ENCODE measurements at places on chromosomes 3 and 15.

- DNase-seq: no peak
These were observed 42.5 kb upstream of the PIK3CB start for GRCh38 chr3:138877226-138877625.

GRCh38 chr3:132418916-132419315 lies 1.6 kb downstream of the DNAJC13 start:
- DNase-seq: no peak

DNA sequence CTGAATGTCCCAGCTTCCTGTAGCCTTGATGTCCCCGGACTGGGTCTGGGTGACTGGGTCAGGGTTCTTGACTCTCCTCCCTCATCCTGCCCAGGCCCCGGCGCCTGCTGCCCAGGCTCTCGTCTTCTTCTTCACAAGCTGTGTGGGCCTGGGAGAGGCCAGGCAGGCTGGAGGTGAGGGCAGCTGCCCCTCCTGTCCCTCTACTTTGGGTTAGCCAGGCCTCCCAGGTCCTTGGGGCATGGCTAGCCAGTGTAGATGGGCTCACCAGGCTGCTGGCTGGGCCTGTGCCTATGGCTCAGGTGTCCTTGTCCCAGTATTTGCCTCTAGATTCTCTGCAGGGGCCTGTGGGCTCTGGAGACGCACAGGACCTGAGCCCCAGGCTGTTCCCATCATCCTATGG lies 31.8 kb downstream of the TKT start:
- no peak for DNase-seq

DNA sequence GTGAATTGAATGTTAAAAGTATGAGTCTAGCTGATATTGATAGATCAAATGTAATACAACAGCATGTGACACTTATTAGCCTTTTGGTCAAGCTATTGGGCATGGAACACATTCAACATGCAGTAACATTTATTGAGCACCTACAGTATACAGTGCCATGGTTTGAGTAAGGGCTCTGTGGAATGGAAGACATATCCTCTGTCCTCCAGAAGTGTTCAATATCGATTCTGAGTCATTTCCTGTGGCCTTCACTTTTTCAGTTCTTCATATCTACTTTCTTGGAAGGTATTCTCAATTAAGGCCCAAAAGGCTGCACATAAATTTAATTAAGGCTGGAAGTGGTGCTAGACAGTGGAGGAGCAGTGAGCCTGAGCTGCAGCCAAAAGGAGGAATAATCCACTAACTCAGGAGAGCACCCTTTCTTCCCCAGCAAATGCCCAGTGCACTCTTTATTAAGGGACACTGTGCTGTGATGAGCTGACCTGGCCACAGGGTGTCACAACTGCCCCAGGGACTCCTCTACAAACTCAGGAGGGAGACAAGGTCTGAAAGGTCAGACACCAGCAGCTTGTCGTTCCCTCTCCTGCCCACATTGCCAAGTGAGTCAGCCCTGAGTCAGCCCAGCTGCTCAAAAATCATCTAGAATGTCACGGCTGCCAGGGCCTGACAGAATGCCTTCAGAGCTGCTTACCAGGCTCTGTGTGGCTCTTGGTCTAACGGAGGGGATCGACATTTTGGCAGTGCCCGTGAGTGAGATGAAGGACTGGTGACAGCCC lies 544.8 kb downstream of the AGBL1 start:
- DNase-seq: peak; percentile 92

DNA sequence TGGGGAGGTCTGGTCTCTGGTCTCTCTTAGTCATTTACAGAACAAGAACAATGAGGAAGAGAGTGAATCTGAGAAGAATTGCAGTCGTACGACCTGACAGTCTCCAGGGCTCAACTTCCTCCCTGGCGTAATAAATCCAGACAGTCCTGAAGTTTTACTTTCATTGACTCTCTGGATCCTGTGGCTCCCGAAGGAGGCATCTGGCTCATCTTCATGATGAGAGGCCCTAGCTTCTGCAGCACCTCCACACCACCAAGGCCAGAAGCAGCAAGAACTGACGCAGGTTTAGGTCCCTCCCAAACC lies 11.8 kb upstream of the CYFIP1 start:
- DNase-seq: no peak

GRCh38 chr3:10982782-10983181 lies 9.8 kb upstream of the SLC6A1 start:
- DNase-seq: no peak

DNA sequence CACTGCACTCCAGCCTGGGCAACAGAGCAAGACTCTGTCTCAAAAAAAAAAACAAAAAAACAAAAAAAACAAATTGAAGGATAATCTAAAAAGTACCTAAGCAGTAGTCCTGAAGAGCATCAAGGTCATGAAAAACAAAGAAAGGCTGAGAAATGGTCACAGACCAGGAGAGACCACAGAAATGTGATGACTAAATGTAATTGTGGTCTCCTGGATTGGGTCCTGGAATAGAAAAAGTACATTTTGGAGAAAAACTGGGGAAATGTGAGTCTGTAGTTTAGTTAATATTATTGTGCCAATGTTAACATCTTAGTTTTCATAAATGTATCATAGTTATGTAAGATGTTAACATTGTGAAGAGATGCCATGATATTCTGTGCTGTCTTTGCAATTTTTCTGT lies 267.5 kb upstream of the NR2E3 start:
- DNase-seq: no peak

GRCh38 chr15:66115568-66116206 lies 137.9 kb downstream of the MEGF11 start:
- no peak for DNase-seq

DNA sequence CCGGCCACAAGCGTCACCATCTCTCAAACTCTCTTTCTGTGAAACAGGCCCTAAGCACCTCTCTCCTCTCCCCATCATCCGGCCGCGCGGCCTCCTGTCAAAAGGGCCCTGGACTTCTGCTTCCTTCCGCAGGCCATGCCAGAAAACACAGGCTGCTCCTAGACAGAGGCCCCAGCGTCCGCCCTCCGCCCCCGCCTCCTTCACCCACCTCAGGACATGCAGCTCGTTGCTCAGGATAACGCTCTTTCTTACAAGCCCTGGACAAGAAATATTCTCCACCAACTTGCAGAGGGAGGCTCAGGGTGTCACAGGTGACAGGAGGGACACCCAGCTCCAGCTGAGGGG lies 212.0 kb downstream of the XXYLT1 start:
- no peak for DNase-seq

GRCh38 chr3:38655708-38656300 lies 6.3 kb upstream of the SCN5A start:
- DNase-seq: no peak

- DNase-seq: no peak
These were observed 397.0 kb downstream of the CNTN3 start for GRCh38 chr3:74217467-74217866.

GRCh38 chr3:129599073-129599472 lies 7.4 kb downstream of the PLXND1 start:
- no peak for DNase-seq

DNA sequence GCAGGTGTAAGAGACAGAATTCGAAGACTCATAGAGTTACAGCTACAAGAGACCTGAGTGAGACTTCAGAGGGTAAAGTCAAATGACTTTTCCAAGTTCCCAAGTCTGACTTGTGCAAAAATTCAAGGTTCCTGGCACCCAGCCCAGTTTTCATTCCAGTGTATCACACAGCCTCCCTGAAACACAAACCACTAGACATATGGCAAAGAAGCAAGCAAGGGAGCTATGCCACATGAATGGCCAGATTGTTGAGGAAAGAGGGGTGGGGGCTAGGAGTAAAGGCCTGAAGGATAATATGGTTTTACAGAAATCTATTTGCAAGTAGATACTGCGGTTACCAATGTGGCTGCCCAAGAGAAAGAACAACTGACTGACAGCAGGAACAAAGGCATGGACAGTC lies 301.2 kb downstream of the MECOM start:
- no peak for DNase-seq

- peak; percentile 97 for DNase-seq
These were observed 94.7 kb upstream of the TGFBR2 start for GRCh38 chr3:30511524-30512251.

- DNase-seq: no peak
These were observed 130.9 kb downstream of the PGPEP1L start for GRCh38 chr15:98876451-98877369.

GRCh38 chr15:101043911-101044624 lies 124.9 kb downstream of the LRRK1 start:
- no peak for DNase-seq

DNA sequence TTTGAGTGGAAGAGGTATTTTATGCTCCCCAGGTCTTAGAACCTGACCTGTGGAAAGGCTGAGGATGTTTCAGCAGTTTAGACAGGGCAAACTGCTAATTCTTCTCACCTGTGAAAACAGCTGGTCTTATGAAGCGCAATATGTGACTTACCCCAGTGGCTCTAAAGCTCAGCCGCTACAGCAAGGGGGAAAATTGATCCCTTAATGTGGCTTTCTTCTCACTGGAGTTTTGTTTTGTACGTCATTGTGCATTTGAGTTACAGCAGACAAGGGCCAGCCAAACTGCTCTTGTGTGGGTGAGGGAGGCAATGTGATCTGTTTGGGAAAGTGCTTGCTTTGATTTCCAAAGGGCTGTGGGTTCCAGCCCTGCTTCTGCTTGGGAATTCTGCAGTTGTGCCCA lies 293.4 kb upstream of the LRRFIP2 start:
- DNase-seq: no peak

- no peak for DNase-seq
These were observed 15.8 kb downstream of the GRIP2 start for GRCh38 chr3:14524311-14524711.

GRCh38 chr3:188712248-188712924 lies 459.4 kb upstream of the TPRG1 start:
- DNase-seq: no peak

GRCh38 chr3:186057594-186057993 lies 51.3 kb downstream of the ETV5 start:
- DNase-seq: peak; percentile 83

DNA sequence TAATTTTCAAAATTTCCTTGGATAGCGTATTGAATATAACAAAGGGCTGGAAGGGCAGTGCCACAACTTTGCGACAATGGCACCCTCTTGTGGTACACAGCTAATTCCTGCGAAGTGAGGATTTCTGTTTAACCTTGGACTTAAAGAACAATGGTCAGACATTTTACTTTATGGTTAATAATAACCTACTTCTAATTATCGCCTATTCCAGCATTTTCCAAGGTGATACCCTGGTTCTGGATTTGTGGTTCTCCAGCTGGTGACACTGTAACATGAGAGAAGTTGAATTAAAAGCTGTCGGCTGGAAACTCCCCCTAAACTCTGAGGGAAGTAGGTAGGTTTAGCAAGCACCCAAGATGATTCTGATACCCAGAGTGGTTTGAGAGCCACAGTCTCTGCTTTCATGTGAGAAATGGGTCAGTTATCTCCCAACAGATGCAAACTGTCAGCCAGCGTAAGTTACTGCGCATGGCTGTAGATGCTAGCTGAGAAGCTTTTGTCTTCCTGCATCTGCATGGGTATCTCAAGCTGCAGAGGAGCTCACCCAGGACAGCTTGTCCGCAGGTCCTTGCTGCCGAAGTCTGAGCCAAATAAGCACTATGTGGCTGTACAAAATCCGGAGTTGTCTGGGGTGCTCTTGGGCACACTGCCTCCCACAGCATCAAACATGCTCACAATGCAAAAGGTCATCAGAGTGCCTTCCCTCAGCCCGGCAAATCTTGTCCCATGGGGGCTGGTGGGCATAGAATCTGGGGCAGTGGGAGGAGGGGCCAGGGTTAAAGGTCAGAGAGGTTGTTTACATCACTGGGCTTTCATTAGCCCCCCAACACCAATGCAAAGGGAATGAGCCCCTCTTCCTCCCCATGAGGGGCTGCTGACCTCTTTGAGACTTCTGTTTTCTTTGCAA lies 6.6 kb upstream of the CHSY1 start:
- no peak for DNase-seq

GRCh38 chr15:37112971-37113670 lies 12.8 kb upstream of the MEIS2 start:
- DNase-seq: no peak

- no peak for DNase-seq
These were observed at the start of gene UPK1B for GRCh38 chr3:119173325-119173724. UPK1B (plus strand) TSS chr3:119173598; CDS start chr3:119186742, 13,144 bp downstream.

DNA sequence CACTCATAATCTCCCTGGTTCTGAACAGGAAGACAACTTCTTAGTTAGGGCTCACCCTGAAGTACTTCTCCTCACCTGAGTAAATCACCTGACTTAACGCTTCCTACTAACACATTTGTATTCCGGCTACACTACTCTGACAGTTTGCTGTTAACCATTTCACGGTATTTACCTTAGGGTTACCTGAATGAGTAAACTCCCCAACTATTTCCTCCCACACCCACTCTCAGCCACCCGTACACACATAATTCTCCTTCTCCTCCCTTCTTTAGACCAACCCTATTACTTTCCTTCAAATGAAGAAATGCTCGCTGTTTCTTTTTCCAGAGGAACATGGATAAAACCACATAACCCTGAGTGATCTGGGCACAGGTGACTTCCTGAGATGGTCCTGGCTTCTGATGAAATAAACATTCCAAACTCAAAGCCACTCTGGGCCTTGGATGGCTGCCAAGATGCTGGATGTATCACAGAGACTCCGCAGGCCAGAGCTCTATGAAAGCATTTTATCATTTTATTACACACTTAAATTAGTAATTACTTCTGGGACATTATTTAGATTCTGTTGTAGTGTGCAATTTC lies 183.6 kb upstream of the ATP11B start:
- no peak for DNase-seq

DNA sequence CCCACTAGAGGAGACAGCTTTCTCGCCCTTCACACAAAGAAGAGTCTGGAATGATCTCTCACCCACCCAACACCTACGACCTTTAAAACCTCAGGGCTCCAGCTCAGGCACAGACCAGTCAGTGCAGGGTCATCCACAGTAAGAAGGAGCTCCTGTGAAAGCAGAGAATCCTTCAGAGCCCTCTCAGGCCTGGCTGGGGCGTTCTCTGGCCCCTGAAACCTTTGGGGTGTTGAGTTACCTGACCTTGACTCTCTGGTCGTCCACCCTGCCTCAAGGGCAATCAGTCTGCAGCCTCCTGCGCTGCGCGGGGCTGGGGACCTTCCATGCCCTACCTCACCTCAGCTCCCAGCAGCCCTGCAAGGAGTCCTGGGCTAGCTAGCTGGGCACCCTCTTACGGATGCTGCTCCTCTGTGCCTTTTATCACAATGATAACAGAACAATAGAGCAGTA lies 106.2 kb downstream of the ADCY5 start:
- no peak for DNase-seq

GRCh38 chr3:81268526-81268925 lies 492.9 kb downstream of the GBE1 start:
- no peak for DNase-seq

GRCh38 chr15:61830536-61831330 lies 229.5 kb downstream of the VPS13C start:
- no peak for DNase-seq

- no peak for DNase-seq
These were observed 44.6 kb downstream of the ZIC4 start for GRCh38 chr3:147361454-147362420.

DNA sequence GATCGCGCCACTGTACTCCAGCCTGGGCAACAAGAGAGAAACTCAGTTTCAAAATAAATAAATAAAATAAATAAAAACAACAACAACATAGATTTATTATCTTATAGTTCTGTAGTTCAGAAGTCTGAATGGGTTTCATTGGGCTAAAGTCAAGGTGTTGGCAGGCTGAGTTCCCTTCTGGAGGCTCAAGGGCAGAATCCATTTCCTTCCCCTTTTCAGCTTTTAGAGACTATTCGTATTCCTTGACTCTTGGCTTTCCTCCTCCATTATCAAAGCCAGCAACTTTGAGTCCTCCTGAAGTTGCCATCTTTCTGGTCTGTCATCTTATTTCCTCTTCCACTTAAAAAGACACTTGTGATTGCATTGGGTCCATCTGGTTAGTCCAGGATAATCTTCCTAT lies 12.1 kb downstream of the BLM start:
- no peak for DNase-seq
